T-helper 17 cell (primary cell): ENCODE measurements at places on chromosomes 1 and 21.

DNA sequence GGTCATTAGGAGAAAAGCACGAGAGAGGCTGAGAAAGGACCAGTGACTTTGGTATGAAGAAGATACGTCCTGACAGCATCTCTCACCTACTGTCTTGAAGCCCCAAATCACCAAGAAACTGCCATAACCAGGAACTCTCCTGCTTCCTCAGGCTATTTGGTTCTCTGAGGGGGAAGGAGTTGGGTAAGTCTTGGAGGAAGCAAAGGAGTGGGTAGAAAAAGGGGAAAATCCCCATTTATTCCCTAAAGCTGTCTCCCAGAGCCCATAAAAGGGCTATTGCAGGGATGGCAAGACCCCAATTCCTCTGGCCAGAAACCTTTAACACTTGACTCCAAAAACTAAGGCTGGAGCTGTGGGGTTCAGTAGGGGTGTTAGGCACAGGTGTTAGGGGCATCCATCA is 2.1 kb upstream of the PBXIP1 start:
- peaks cover 55% of the 10 kb centered on the region for H3K4me1 ChIP-seq
- no peaks in the 10 kb centered on the region for H3K27me3 ChIP-seq
- H3K36me3 ChIP-seq = peaks cover 5% of the 10 kb centered on the region
- H3K4me3 ChIP-seq = no peak overlapping the region
- H3K27ac ChIP-seq = peak overlapping the region; percentile 100

- H3K4me1 ChIP-seq = peaks cover 2% of the 10 kb centered on the region
- peaks cover 71% of the 10 kb centered on the region for H3K27me3 ChIP-seq
- no peak overlapping the region for H3K27ac ChIP-seq
- no peaks in the 10 kb centered on the region for H3K36me3 ChIP-seq
These were observed 40.9 kb upstream of the CAMK1G start for GRCh38 chr1:209542585-209542984.

DNA sequence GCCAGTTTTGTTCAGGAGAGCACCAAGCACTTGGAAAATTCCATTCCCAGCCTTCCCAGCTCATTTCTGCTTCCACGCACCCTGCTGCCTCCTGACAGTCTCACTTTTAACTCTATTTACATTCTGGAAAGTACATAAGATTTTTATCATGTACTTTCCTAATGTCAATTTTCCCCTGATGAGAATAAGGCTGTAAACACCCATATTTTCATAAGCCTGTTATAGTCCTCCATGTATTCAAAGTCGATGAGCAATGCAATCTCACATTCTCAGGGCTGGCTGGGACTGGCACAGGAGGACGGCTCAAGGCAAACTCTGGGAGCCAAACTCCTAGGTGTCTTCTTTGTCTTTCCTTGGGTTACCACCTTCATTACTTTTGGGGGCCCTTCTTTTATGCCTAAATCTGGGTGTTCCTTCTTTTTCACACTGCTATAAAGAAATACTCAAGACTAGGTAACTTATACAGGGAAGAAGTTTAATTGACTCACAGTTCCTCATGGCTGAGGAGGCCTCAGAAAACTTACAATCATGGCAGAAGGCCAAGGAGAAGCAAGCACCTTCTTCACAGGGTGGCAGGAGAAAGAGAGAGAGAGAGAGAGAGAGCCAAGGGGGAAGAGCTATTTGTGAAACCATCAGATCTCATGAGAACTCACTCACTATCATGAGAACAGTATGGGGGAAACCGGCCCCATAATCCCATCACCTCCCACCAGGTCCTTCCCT is 94.6 kb downstream of the IGSF21 start:
- H3K27me3 ChIP-seq = peaks cover 55% of the 10 kb centered on the region
- no peak for DNase-seq

DNA sequence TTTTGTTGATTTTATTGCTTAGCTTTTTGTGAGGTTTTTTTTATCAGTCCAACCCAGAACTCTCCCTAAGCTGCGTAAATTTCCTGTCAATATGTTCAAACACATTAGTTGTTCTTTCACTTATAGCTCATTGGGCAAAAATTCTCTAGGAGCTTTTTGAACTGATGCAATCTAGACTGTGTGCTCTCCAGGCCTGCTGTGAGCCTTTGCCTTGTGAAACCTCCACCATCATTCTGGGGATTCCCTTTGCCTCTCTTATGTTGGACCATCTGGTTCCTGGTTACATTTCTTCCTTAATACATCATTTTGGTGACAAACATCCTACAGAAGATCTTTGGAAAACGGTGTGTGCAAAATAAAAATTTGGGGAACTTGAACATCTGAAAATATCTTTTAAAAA is 247.2 kb downstream of the LRRC7 start:
- no peaks in the 10 kb centered on the region for H3K36me3 ChIP-seq
- H3K4me1 ChIP-seq = no peaks in the 10 kb centered on the region
- H3K27me3 ChIP-seq = no peaks in the 10 kb centered on the region
- no peak for DNase-seq
- no peak overlapping the region for H3K4me3 ChIP-seq

- no peak overlapping the region for H3K4me3 ChIP-seq
- H3K4me1 ChIP-seq = no peaks in the 10 kb centered on the region
- peaks cover 77% of the 10 kb centered on the region for H3K27me3 ChIP-seq
- no peak overlapping the region for H3K27ac ChIP-seq
- DNase-seq = no peak
These were observed 83.0 kb downstream of the IGSF21 start for GRCh38 chr1:18190598-18190997.

- H3K4me3 ChIP-seq = peak overlapping the region; percentile 22
- no peaks in the 10 kb centered on the region for H3K36me3 ChIP-seq
- H3K27me3 ChIP-seq = no peaks in the 10 kb centered on the region
- peaks cover 44% of the 10 kb centered on the region for H3K4me1 ChIP-seq
These were observed 250.3 kb upstream of the SGIP1 start for GRCh38 chr1:66283622-66284041.

DNA sequence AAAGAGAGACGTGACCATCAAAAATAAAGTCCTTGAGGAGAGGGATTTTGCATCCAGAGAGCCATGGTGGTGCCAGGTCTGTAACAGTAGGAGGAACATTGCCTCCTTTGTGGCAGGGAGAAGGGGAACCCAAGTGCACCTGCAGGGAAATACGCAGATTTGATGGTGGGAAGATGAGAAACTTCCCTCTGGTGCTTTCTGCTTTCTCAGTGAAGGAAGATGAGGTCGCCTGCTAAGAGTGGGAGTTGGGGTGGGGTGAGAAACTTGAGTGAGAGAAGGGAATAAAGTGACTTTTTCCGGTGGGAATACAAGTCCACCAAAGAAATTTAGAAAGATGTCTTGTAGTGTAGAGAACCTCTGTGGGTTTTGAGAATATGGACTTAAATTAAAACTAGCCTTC is 9.1 kb downstream of the PLA2G4A start:
- DNase-seq = no peak
- no peaks in the 10 kb centered on the region for H3K36me3 ChIP-seq
- H3K4me1 ChIP-seq = no peaks in the 10 kb centered on the region

GRCh38 chr1:6801966-6802365 is 16.7 kb downstream of the CAMTA1 start:
- H3K27ac ChIP-seq = no peak overlapping the region
- DNase-seq = no peak
- H3K4me1 ChIP-seq = peaks cover 42% of the 10 kb centered on the region
- H3K4me3 ChIP-seq = no peak overlapping the region
